ENCODE measurements at places on chromosomes 3 and 15. TPM values are rescaled to one million over a fixed set of nuclear protein-coding genes. Genes with fewer than 3 reads are reported as not detected.

Gene TIGIT
- 5.8 TPM for total RNA-seq

GRCh38 chr3:130857336-130858026 lies 36.4 kb upstream of the ATP2C1 start:
- DNase-seq, result no peak

GRCh38 chr15:60324706-60325438 lies 72.9 kb downstream of the ANXA2 start:
- DNase-seq, result no peak

Gene AGBL1
- not detected for total RNA-seq

- no peak for DNase-seq
These were observed 32.8 kb downstream of the XXYLT1 start for GRCh38 chr3:195238081-195238571.

DNA sequence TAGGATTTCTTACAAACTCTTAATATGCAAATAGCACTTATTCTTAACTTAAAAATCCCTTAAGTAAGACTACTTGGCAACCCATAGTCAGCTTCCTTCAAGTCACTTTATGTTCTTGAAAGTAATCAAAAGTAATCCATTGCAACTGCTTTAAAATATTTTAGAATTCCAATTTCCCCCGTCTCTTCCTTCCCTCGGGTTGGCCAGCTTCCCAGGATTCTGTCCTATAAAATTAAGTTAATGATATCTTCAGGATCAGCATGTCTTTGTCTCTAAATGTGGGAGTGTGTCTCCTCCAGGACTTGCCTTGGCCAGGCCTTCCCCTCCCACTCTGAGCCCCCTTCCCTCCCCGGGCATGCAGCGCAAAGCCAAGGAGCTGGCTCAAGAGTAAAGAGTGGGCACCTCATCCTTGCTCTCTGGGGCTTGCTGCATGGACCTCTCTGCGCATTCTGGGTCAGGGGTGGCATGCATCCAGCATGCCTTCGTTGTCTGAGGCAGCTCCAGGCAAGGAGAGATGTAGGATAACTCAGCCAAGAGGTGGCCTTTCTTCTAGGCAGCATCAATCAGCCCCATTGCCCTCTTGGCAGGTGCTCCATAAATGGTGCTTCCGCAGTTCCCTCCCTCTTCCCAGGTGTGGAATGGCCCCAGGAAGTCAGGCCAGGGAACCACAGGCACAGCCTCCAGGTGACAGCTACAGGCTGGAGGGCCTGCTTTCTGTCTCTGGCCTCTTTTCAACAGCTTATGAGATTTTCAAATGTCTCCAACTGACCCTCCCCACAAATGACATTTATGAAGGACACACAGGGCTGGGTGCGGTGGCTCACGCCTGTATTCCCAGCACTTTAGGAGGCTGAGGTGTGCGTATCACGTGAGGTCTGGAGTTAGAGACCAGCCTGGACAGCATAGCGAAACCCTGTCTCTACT lies 108.7 kb upstream of the ALDH1A3 start:
- DNase-seq, result no peak

- DNase-seq, result no peak
These were observed 106.8 kb downstream of the IGF1R start for GRCh38 chr15:98755138-98755537.

DNA sequence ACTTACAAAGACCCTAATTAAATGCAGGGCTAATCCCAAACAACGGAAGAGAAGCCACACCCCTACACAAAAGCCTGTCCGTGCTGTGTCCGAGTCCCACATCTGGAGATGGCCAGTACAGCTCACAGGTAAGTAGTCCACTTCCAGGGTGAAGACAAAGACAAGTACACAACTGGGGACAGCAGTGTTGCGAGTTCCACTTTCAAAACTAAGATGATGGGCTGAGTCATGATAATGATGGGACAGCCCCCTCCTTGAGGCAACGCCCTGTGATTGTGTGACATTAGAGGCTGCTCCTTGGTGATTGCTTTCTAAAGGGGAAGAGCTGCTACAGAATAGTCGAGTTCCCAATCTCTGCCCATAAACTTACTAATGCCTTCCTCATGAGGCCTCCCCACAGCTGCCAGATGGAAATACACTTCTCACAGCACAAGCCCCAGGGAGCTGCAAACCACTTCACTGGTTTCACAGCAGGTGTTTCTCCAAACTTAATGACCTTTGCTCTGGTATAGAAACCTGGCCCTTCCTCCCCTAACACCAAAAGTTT lies 27.6 kb downstream of the RFT1 start:
- peak; percentile 62 for DNase-seq

GRCh38 chr3:122716667-122717066 lies 36.0 kb downstream of the PARP14 start:
- no peak for DNase-seq

DNA sequence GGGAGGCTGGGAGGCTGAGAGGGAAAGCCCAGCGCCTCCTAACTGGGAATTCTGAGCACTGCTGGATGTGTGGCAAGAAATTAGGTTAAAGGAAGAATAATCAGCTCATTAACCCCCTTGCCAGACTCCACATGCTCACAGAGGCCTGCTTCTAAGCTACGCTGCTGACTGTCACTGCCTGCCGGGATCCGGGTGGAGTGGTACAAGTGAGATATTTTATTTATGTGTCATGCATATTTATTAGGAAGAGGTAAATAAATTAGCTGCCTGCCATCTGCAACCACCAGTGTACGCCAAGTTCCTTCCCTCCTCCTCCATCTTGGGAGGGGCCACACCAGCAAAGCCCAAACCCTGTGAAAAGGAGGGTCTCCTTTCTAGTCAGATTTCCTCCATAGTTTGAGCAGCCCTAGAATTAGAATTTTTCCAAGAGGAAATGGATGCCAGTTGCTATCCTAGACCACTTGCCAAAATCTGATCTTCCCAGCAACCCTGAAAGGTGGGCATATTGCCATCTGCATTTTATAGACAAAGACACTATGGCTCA lies 43.5 kb upstream of the GRIP2 start:
- DNase-seq, result no peak

- no peak for DNase-seq
These were observed 255.6 kb upstream of the LMCD1 start for GRCh38 chr3:8246070-8246469.

Gene MKRN3
- total RNA-seq, result 2.1 TPM

All from activated T-helper 1 cell treated with anti-CD3 and anti-CD28 coated beads, Interleukin-12 subunit alpha, Interleukin-12 subunit beta, Interleukin-2, Interleukin-4 antibody, amounts not matched to agents 30 ng/mL and 10 ng/mL and 1 ng/mL, durations not matched to agents 14 hours and 24 hours and 36 hours (primary cell).